ENCODE measurements at places on chromosomes 1 and 21.

DNA sequence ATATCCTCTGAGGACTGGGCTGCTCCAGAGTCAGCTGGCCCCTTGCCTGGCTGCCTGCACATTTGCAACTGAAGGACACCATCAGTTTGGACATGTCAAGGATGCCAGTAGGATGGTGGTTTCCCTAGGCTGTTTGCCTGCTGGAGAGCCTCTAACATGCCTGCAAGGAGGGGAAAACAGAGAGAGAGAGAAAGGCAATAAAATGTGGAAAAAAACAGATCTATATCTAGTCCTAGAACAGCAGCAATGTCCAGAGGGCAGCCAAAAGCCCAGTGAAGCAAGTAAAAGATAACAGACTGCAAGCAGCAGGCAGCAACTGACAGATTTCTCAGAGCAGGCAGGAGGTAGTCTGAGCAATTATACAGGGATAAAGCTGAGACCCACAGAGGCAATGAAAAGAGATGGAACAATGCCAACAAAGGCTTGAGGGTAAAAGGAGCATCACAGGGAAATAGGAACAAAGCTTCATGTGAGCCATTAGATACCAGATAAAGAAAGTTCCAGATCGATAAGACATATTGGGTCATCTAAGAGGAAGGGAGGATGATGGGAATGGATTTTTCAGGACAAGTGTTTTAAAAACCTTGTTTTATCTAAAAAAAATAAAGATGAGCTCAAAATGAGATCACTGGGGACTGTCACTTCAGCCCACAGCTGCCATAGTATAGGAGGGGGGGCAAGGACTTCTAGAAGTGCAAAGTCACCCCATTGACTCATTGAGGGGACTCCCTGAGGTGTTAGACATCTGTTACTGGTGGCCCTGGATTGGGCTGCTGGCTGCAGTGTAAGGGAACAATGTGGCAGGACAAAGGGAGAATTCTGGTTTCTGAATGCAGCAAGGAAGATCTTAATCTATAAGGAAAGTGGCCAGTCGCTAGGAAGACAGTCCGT is 38.6 kb upstream of the GADD45A start:
- DNase-seq = no peak

DNA sequence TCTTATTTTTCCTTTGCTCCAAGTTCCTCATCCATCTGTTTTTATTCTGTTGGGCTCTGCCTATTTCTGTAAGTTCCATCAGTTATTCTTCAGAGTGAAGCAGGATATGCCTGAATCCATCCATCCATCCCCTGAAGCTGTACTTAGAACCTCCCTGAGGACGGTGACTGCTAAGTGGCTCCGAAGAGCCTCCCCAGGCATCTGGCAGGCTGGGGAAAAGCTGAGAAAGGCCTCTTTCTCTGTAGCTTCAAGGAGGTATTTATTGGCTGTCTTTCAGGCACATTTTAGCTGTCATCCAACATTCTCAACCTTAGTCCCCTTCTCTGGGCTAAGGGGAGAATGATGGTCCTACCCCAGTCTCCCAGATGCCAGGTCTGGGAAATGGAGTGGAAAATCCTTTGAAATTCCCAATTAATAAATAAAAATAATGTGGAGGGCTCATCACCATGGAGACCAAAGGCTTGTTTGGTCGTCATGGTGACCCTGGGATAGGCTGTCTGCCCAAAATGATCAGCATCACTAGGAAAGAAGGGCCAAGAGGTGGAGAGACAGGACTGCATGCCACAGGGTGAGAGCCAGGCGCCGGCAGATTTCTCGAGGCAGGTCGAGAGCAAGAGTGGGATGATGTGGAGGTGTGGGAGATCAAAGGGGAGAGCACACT is 82.0 kb downstream of the UBIAD1 start:
- DNase-seq = no peak

GRCh38 chr1:56099766-56100265 is 479.5 kb downstream of the PLPP3 start:
- DNase-seq = peak; percentile 46

DNA sequence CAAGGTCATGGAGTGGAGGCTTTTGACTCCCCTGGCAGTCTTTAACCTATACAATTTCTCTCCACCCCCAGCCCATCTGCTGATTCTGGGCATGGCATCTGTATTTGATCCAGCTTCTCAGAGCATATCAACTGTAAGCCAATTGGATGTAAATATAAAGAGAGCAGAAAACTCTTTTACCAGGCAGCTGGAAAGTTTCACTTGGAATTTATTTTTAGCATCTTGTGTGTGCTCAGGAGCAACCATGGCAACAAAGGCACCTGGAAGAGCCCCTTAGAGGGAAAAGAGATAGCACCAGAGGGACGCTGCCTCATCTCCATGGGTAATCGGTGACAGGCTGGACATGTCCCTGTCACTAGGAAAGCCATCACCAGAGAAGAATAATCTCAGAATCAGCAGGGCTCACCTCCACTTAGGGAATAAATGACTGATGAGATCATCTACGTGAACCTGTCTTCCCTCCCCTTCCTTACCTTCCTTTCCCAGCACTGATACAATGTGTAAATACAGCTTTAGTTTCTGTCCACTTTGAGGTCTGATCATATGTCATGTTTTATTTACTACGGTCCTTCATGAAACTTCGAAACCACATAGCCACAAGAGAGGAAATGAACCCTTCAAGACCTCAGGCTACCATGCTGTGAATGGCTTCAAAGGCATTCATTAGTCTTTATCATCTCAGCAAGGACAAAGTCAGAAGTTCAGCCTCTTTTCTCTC is 25.3 kb upstream of the SIPA1L2 start:
- no peak for DNase-seq

DNA sequence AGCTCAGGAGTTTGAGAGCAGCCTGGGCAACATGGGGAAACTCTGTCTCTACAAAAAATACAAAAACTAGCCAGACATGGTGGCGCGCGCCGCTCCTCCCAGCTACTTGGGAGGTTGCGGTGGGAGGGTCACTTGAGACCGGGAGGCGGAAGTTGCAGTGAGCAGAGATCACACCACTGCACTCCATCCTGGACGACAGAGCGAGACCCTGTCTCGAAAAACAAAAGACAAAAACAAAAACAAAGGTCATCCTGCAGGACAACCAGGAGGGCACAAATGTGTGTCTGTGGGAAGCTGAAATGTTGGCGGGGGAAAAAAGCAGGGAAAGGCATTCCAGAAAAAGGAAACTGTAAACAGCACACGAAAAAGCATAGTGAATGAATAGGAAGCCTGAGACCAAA is 104.1 kb upstream of the HNRNPU start:
- DNase-seq = no peak

GRCh38 chr1:19678493-19678892 is 13.8 kb downstream of the HTR6 start:
- no peak for DNase-seq

DNA sequence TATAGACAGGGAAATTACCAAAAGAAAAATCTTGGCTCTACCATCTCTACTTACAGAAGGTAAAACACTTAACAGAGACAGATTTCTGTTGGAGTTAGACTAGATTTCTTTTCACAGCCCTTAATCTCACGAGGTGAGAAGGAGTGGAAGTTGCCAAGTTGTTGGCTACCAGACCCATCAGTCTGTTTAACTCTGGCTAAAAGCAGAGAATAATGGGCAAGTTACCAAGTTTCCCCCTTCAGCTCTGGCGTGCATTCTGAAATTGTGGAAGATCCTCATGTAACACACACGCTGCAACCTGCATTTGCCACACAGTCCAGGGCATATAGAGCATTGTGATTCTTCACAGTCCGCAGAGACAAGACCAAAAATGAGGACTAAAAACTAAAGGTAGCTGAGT is 49.3 kb downstream of the STX6 start:
- no peak for DNase-seq

DNA sequence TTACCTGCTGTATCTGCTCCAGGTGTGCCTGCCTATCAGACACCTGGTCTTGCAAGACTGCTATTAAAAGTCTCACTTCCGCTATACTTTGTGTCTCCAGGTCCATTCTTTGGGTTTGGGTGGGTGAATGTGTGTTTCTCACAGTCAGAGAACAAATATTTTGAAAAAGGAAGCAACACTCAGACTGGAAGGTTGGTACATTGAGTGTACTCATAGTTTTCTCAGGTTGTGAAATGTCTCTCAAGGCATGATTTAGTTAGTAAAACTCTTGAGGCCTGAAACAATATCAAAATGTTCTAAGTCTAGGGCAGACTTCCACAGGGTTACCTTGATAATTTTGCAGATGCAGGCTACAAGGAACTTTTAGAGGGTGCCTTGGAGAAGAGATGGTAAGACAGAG is 429.9 kb upstream of the ZRANB2 start:
- no peak for DNase-seq

DNA sequence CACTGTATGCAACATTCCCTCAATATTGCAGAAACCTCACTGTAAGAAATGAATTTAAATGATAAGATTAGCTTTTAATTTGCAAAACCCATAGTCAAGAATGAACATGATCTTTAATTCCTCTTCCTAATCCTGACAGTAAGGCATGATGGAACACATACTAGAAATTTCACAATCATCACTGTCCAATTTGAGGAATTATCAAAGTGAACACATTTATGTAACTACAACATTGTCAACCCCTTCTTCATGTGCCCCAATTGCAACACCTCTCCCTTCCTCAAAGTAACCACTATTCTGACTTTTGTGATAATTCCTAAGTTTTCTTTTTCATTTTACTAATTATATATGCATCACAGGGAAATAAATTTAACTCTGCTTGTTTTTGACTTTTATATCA is 103.1 kb downstream of the LHX8 start:
- DNase-seq = no peak

DNA sequence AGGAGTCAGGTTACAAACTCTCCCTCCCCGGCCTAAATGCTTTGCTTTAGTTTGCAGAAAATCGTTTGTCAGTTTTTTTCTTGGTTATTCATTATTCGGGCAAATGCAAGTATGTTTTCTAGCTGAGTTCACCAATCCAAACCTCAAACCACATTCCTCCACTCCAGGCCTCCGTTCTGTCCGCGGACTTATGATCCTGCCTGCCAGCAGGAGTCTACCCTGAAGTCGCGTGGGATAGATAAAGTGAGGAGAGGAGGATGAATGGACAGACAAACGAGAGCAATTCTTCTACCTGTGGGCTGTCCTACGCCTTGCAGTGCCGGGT is 1.3 kb downstream of the ADAMTS1 start:
- DNase-seq = peak; percentile 61

DNA sequence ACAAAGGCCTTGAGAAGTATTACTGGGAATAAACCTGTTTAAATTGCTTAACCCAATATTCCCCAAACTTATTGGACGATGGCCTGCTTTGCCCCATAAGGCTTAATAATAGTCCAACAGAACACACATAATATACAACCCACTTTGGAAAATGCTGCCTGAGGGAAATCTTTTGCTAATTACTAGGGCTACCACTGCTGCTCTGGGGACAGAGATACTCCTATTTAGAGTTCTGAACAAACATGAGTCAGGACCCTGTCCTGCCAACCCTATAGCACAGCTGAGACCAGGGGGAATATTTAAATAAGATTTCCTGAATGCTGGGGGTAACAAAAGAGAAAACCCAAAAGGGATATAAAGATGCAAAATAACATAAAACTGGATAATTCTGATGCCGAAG is 139.1 kb downstream of the BRINP2 start:
- DNase-seq = no peak

- no peak for DNase-seq
These were observed 259.6 kb upstream of the PLD5 start for GRCh38 chr1:242784084-242784483.

- DNase-seq = peak; percentile 47
These were observed 25.3 kb upstream of the ETV3 start for GRCh38 chr1:157163273-157164127.

DNA sequence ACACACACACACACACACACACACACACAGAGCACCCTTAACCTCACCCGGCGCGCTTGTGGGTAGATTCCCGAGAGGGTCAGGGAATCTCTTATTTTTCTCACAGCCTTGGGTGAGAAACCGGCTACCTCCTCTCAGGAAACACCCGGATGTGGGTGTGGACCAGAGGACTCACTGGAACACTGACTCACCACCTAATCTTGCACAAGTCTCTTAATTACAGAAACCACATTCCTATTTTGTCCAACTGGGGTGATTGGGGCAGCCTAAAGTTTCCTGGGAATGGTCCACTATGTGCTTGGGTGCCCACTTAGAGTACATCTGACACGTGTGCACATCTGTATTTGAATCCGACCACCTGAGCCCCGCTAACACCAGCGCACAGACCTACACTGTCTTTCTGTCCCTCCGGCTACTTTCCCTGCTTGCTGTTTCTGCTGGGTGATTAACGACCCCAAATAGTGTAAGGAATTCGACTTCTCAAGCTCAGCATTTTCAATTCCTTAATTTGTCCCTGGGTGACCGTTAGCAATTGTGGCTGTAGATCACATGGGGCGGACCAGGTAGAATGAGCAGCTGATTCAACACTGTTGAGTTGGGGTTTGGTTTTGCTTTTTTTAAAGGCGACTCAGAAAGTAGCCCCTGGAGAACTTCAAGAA is 14.0 kb upstream of the TBX15 start:
- peak; percentile 96 for DNase-seq

DNA sequence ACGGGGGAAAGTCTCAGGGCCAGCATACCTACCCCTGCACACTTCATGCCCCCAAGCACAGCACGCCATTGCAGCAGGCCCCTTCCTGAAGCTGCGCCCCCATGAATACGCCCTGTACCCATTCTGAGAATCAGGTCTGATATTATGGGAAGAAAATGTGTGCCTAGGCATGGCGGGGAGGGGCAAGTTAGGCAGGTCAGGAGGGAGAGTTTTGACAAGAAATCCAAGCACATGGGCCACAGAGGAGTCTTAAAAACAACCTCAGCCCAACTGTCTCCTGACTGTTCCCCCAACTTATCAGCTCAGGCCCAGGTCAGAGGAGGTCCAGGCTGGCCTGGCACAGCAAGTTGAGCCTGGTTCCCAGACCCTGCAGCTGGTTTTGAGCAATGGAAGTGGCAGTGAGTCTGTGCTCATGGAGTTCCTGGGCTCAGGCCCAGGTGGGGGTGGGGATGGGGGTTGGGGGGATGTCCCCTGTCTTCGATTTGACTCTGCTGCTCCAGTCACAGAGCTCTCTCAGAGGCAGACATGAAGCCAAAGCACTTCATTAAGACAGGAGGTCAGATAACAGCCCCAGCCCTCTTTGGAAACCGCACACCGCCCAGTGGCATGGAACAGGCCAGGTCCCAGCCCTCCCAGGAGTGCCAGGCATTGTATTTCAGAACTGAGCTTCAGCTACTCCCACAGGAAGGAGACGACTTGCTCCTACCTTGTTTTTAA is 20.6 kb upstream of the BCAR3 start:
- DNase-seq = no peak

GRCh38 chr1:112026016-112026415 is 36.5 kb upstream of the KCND3 start:
- no peak for DNase-seq

GRCh38 chr1:22450351-22451021 is 1.2 kb upstream of the ZBTB40 start:
- no peak for DNase-seq

- DNase-seq = peak; percentile 54
These were observed 53.8 kb upstream of the MROH9 start for GRCh38 chr1:170881268-170882265.

DNA sequence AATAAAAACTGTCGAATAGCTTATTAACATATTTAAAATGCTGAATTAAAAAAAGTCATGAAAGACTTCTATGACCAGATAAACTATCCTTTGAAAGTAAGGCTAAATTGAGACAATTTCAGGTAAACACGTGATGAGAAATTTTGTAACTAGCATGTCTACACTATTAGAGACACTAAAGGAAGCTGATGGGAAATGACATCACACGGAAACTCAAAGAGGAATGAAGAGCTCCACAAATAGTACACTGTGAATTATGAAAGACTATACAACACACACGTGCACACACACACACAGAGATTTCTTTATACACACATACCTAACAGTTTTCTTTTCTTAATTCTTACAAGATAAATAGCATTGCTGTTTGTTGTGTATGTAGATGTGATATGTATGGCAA is 70.9 kb upstream of the PLA2G4A start:
- DNase-seq = no peak

GRCh38 chr1:223531742-223532341 is 133.7 kb downstream of the CAPN8 start:
- DNase-seq = peak; percentile 29

Measured in fibroblast of skin of right biceps (primary cell).